WTC11 (cell line): ENCODE measurements at places on chromosomes 1 and 21. TPM values are rescaled to one million over a fixed set of nuclear protein-coding genes. Genes with fewer than 3 reads are reported as not detected.

RPAP2 gene
- total RNA-seq = 19.8 to 23.0 TPM (median 21.5 TPM) in 3 replicates

- H3K4me1 ChIP-seq = peaks cover 3% of the 10 kb centered on the region; the same call in 1 of the 2 replicates
- H3K36me3 ChIP-seq = no peaks in the 10 kb centered on the region
- no peak for DNase-seq
- H3K27ac ChIP-seq = no peak overlapping the region
- no peak overlapping the region for H3K4me3 ChIP-seq
- H3K27me3 ChIP-seq = no peaks in the 10 kb centered on the region
These were observed 67.1 kb downstream of the ADARB1 start for GRCh38 chr21:45141507-45141906.

DNA sequence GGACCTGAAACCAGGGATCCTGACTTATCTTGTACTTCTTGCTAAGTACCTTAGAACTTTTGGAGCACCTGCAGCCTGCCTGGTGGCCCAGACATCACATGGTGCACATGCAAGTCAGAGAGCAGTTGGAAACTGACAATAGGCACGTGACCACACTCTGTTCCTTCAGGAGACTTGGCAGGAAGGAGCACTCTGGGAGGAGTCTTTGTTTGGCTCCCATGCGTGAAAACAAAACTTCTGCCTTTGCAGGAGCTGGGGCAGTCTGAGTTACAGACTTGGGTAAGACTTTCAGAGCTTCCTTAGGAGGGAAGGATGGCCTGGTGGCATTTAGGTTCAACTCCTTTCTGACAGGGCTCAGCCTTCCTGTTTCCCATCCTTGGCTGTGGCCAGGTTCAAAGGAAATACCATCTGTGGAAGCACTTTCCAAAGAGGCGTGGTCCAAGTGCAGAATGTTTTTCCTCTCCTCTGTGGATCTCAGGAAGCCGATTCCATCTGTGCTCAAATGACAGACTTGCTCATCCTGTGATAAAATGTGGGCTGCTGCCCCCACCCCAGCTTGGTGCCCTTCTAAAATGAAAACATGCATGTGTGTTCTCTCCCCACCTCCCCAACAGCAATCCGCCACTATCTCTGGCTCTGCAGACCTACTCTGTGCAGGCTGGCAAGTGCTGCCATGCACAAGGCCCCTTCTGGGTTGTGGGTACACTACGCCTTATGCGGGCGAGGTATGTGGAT is 14.1 kb upstream of the ZNF436 start:
- H3K4me1 ChIP-seq = no peaks in the 10 kb centered on the region
- H3K4me3 ChIP-seq = no peak overlapping the region
- H3K36me3 ChIP-seq = no peaks in the 10 kb centered on the region
- no peak for DNase-seq
- H3K27ac ChIP-seq = no peak overlapping the region

GRCh38 chr21:35833991-35834390 is 226.3 kb downstream of the SETD4 start:
- no peaks in the 10 kb centered on the region for H3K36me3 ChIP-seq
- H3K27ac ChIP-seq = no peak overlapping the region
- H3K4me3 ChIP-seq = no peak overlapping the region

DNA sequence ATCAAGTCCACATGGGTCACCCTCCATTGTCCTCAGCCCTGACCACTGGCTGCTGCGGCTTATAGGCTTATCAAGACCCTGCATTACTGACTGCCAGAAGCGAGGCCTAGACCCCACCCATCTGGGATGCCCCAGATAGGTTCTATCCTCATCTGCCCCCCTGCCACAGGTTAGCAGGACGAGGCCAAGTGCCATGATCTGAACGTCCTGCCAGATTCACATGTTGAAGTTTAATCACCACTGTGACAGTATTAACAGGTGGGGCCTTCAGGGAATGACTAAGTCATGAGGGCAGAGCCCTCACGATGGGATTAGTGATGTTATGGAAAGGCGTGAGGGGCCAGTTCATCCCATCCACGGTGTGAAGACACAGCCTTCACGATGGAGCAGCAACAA is 6.2 kb upstream of the CPLANE2 start:
- H3K27me3 ChIP-seq = no peaks in the 10 kb centered on the region
- no peak overlapping the region for H3K27ac ChIP-seq
- H3K4me3 ChIP-seq = no peak overlapping the region
- H3K4me1 ChIP-seq = peaks cover 6% of the 10 kb centered on the region; the same call in 1 of the 2 replicates
- H3K36me3 ChIP-seq = peaks cover 3% of the 10 kb centered on the region; the same call in 1 of the 2 replicates

DNA sequence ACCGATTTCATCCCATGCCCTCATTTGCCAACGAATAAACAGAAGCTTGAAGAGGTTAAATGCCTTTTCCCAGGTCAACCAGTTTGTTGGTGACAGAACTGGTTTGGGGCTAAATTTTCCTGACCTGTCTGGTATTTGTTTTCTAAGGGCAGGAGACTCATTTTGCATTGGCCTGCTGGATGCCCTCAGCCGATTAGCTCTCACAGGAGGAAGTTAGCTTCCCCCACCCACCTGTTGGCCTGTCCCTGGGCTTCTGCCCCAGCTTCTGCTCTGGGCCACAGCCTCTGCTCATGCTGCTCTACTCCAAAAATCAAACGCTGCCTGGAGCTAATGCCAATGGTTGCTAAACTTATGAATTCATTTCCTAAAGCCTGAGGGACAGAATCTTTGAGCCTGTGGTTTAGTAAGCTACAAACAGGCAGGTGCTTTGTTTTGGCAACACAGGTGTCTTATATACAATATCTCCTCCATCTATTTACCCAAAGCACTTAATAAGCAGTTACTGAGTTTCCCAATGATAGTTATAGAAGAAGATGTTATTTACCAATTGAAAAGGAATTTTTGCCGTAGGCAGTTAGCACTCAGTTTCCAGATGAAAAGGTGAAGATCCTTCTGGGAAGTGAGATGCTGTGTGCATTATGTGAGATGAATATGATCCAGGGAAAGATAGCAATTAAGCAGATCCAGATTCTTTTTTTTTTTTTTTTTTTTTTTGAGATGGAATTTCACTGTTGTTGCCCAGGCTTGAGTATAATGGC is 82.3 kb downstream of the TM2D1 start:
- peak; percentile 19 for DNase-seq
- H3K4me3 ChIP-seq = no peak overlapping the region
- peaks cover 12% of the 10 kb centered on the region for H3K27me3 ChIP-seq
- H3K36me3 ChIP-seq = no peaks in the 10 kb centered on the region
- peak overlapping the region; percentile 80 for H3K27ac ChIP-seq

DNA sequence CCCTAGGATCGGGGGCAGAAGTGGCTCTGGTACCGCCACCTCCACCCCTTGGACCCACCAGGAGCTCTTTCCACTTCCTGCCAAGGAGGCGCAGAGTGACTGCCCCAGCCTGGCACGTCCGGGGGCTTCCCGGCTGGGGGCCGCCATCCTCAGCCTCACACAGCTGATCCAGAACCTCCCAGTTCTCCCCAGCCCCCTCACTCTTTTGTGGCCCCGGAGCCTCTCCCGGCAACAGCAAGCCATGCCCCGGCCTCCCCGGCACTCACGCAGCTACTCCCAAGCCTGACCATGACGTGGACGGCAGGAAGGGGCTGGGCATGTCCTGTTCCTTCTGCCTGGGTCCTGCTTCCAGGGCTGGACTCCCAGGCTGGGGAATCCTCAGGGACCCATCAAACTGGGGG is 17.1 kb downstream of the TP73 start:
- peaks cover 26% of the 10 kb centered on the region for H3K4me1 ChIP-seq
- H3K36me3 ChIP-seq = no peaks in the 10 kb centered on the region
- no peaks in the 10 kb centered on the region; the same call in 1 of the 2 replicates for H3K27me3 ChIP-seq
- DNase-seq = peak; percentile 9
- H3K4me3 ChIP-seq = no peak overlapping the region
